ENCODE measurements at places on chromosomes 4 and X.

DNA sequence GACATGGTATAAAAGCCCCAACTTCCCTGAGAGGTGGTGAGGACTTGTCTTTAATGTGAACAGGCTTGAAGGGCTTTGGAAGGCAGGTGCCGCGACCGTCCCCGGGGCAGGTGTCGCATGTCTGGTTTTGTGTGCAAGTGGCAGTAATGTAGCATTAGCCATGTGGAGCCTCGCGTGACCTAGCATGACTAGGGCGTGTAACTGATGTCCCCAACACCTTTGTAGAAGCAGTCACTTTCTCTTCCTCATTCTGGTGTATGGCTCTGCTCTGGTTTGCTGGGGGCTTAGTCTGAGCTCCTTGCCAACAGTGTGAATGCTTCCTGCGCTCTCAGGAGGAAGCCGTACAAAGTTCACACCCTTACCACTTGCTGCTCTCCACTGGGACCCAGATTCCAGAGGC lies 145.7 kb downstream of the AMMECR1 start:
- no peak overlapping the region for H3K4me3 ChIP-seq
- H3K27me3 ChIP-seq, result no peaks in the 10 kb centered on the region
- no peak overlapping the region for H3K27ac ChIP-seq
- H3K4me1 ChIP-seq, result no peaks in the 10 kb centered on the region
- H3K36me3 ChIP-seq, result no peaks in the 10 kb centered on the region

GRCh38 chr4:130820448-130820847 lies 1724.5 kb downstream of the C4orf33 start:
- H3K4me3 ChIP-seq, result no peak overlapping the region
- no peak overlapping the region for H3K27ac ChIP-seq
- no peak for DNase-seq

- no peaks in the 10 kb centered on the region for H3K36me3 ChIP-seq
- no peak overlapping the region for H3K4me3 ChIP-seq
- H3K27ac ChIP-seq, result no peak overlapping the region
- peak; percentile 69 for DNase-seq
- no peaks in the 10 kb centered on the region for H3K27me3 ChIP-seq
These were observed 12.9 kb downstream of the PALLD start for GRCh38 chr4:168509786-168510185.

DNA sequence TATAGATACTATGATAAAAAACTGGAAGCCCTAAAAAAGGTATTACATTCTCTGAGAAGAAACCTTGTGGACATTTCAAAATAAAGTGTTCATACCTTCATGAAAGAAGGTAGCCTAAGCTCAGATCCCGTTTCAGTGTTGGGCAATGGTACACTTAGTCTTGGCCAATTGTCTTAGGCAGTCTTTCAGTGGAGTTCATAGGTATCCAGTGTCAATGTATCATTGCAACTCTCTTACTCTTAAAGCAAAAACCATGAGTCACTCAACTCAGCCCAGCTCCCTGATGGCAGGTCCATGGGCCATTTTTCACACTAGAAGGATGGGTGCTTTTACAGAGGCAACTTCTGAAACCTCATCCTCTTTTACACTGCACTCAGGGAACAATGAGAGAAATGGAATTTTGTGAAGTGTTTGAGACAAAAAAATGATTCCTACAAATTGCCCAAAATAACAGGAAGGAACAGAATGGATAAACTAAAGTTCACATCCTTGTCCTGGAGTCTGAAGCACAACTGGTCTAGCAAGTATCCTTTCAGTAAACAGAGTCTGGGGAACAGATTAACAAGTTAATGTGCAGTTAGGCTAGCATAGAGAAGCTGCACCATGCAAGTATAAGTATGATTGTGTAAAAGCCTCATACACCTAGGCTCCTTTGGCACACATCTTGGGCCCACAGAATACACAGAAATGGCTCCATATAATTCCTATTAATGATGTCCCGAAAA lies 7.0 kb upstream of the ZNF827 start:
- H3K36me3 ChIP-seq, result no peaks in the 10 kb centered on the region
- H3K27me3 ChIP-seq, result no peaks in the 10 kb centered on the region
- no peak for DNase-seq
- H3K27ac ChIP-seq, result no peak overlapping the region
- H3K4me1 ChIP-seq, result no peaks in the 10 kb centered on the region

- H3K36me3 ChIP-seq, result no peaks in the 10 kb centered on the region
- no peak overlapping the region for H3K27ac ChIP-seq
- no peaks in the 10 kb centered on the region for H3K27me3 ChIP-seq
- no peak overlapping the region for H3K4me3 ChIP-seq
- no peaks in the 10 kb centered on the region for H3K4me1 ChIP-seq
- DNase-seq, result no peak
These were observed 18.7 kb upstream of the FMR1NB start for GRCh38 chrX:147962476-147962875.

GRCh38 chrX:78109458-78109857 lies 5.4 kb downstream of the PGK1 start:
- peaks cover 30% of the 10 kb centered on the region for H3K36me3 ChIP-seq
- no peak for DNase-seq
- H3K27ac ChIP-seq, result no peak overlapping the region
- no peak overlapping the region for H3K4me3 ChIP-seq
- no peaks in the 10 kb centered on the region for H3K27me3 ChIP-seq

- no peaks in the 10 kb centered on the region for H3K27me3 ChIP-seq
- no peak overlapping the region for H3K4me3 ChIP-seq
- no peak for DNase-seq
- no peaks in the 10 kb centered on the region for H3K36me3 ChIP-seq
- H3K27ac ChIP-seq, result no peak overlapping the region
- H3K4me1 ChIP-seq, result no peaks in the 10 kb centered on the region
These were observed 2649.3 kb downstream of the PCDH7 start for GRCh38 chr4:33369446-33369845.

DNA sequence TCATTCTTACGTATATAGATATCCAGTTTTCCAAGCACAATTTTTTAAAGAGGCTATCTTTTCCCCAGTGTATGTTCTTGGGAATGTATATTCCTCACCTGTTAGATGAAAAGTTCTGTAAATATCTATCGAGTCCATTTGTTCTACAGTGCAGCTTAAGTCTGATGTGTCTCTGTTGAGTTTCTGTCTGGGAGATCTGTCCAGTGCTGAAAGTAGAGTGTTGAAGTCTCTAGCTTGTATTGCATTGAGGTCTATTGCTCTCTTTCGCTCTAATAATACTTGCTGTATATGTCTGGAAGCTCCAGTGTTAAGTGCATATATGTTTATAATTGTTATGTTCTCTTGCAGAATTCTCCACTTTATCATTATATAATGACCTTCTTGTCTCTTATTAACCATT lies 373.1 kb downstream of the PPARGC1A start:
- H3K4me3 ChIP-seq, result no peak overlapping the region
- no peak overlapping the region for H3K27ac ChIP-seq
- H3K27me3 ChIP-seq, result no peaks in the 10 kb centered on the region
- no peaks in the 10 kb centered on the region for H3K36me3 ChIP-seq
- no peaks in the 10 kb centered on the region for H3K4me1 ChIP-seq

DNA sequence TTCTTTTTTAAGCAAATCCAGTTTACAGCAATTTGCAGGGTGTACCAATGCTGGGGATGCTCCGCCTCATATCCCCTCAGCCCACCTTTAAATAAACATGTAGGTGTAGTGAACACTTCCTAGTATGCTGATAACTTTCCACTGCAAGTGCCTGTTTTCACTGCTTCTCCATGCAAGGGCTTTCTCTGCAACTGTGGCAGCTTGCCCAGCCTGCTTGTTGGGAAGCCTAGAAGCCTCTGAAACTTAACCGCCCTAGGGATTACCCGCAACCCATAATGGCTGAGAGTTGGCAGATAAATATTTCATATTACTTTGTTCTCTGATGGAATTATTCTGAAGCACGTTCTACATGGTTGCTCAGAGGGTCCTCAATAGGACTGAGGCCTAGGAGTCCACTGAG lies 253.7 kb upstream of the DDX53 start:
- DNase-seq, result no peak
- no peak overlapping the region for H3K4me3 ChIP-seq
- H3K27me3 ChIP-seq, result no peaks in the 10 kb centered on the region

- H3K4me3 ChIP-seq, result no peak overlapping the region
- no peak for DNase-seq
- no peaks in the 10 kb centered on the region for H3K4me1 ChIP-seq
- H3K36me3 ChIP-seq, result no peaks in the 10 kb centered on the region
- no peak overlapping the region for H3K27ac ChIP-seq
These were observed 3.2 kb downstream of the CABS1 start for GRCh38 chr4:70337886-70338420.

Data from CD8-positive, alpha-beta memory T cell (primary cell).